ENCODE measurements at places on chromosomes 2 and 18.

DNA sequence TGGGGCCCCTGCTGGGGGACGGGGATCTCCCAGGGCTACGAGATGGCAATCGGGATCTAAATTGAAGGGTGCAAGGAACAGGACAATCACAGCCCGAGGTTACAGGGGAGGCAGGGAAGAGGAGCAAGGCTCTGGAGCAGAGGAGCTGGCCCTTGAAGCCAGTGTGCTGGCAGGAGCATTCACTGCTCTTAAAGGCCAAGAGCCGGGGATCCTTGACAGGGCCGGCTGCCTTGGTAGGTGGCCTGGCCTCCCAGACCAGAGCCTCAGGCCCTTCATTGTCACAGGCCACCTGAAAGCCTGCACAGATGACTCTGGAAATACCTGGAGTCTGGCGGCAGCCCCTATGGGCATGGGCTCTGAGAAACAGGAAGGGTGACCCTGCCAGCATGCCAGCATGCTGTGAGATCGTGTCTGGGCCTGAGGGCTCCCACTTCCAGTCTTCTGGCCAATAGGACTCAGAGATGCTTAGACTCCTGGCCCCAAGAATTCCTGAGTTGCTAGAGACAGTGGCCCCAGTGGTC lies 38.7 kb downstream of the PDIA6 start:
- DNase-seq, result no peak

- no peak for DNase-seq
Measured at GRCh38 chr18:58844871-58845270, 19.8 kb upstream of the ZNF532 start.

- DNase-seq, result no peak
Measured at GRCh38 chr2:151357359-151357758, at the start of gene TNFAIP6. TSS of gene TNFAIP6 (plus strand) at chr2:151357592. CDS start at chr2:151357667, 75 bp downstream.

DNA sequence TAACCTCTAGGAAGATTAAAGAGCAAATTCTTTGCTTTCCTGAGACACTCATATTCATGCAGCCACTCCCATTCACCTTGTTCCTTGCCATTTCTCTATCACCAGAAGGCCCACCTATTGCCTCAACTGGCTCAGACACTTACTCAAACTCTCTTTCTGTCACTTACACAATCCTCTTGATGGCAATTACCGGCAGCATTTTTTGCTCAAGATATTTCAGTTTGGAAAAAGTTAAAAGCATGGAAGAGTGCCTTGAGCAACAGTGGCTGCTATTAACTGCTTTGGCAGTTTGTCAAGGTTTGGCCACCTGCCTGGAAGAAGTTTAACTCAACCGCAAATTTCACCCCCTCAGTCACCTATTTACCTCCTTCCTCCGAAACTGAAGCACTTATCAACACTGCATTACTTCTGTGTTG lies 1104.0 kb upstream of the PIK3C3 start:
- no peak for DNase-seq

DNA sequence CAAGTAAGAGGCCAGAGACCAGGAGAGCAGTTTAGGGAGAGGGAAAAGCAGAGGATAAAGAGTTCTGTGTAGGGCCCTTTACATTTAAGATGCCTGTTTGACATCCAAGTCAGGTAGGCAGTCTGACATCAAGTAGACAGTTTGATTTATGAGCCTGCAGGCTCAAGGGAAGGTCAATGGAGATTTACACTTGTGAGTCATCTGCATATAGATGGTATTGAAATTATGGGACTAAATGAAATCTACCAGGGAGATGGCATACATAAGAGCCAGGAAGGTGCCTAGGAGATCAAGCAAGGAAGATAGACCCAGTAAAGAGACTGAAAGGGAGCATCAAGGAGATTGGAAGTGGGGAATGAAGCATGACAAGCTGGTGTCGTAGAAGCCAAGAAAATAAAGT lies 212.4 kb upstream of the PKDCC start:
- DNase-seq, result no peak

All from central memory CD4-positive, alpha-beta T cell (primary cell).